ENCODE measurements at places on chromosomes 7 and 10. TPM values are rescaled to one million over a fixed set of nuclear protein-coding genes. Genes with fewer than 3 reads are reported as not detected.

FAM25G gene
- 1.4 TPM for polyA plus RNA-seq

ZNF727 gene
- not detected for polyA plus RNA-seq

HOXA3 gene
- polyA plus RNA-seq = 1.4 TPM

DNA sequence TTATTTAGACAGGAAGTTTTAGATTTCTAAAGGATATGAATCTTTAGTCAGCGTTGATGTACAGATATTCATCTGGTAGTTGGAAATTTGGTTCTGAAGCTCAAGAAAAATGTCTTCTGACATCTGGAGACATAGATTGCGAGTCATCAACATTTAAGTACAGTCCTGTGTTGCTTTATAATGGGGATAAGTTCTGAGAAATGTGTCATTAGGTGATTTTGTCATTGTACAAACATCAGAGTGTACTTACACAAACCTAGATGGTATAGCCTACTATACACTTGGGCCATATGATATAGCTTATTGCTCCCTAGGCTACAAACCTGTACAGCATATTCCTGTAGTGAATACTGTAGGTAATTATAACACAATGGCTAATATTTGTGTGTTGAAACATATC lies 49.6 kb upstream of the UBN2 start:
- no peak for DNase-seq

Measured in mammary epithelial cell (primary cell).